T-helper 17 cell (primary cell): ENCODE measurements at places on chromosomes 5 and 9.

DNA sequence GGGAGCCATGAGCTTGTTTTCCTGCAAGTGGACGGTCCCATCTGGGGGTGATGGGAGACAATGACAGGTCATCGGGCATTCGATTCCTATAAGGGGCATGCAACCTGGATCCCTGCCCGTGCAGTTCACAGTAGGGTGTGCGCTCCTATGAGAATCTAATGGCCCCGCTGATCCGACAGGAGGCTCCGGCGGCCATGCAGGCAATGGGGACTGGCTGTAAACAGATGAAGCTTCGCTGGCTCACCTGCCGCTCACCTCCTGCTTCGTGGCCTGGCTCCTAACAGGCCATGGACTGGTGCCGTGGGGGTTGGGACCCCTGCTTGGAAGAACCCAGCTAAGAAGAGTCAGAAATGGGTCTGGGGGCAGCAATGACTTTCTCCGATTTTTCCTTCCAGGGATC, 21.0 kb downstream of the PAEP start:
- H3K36me3 ChIP-seq: no peaks in the 10 kb centered on the region
- H3K4me1 ChIP-seq: no peaks in the 10 kb centered on the region
- DNase-seq: no peak
- H3K27me3 ChIP-seq: peaks cover 16% of the 10 kb centered on the region
- H3K27ac ChIP-seq: no peak overlapping the region
- no peak overlapping the region for H3K4me3 ChIP-seq

GRCh38 chr9:107218829-107219485, 64.1 kb upstream of the RAD23B start:
- H3K36me3 ChIP-seq: peaks cover 3% of the 10 kb centered on the region
- H3K27ac ChIP-seq: no peak overlapping the region
- peaks cover 22% of the 10 kb centered on the region for H3K27me3 ChIP-seq

- peaks cover 2% of the 10 kb centered on the region for H3K36me3 ChIP-seq
- H3K4me3 ChIP-seq: no peak overlapping the region
- no peak overlapping the region for H3K27ac ChIP-seq
- no peaks in the 10 kb centered on the region for H3K27me3 ChIP-seq
- no peak for DNase-seq
Measured at GRCh38 chr5:168420461-168420860, 65.8 kb upstream of the RARS1 start.

DNA sequence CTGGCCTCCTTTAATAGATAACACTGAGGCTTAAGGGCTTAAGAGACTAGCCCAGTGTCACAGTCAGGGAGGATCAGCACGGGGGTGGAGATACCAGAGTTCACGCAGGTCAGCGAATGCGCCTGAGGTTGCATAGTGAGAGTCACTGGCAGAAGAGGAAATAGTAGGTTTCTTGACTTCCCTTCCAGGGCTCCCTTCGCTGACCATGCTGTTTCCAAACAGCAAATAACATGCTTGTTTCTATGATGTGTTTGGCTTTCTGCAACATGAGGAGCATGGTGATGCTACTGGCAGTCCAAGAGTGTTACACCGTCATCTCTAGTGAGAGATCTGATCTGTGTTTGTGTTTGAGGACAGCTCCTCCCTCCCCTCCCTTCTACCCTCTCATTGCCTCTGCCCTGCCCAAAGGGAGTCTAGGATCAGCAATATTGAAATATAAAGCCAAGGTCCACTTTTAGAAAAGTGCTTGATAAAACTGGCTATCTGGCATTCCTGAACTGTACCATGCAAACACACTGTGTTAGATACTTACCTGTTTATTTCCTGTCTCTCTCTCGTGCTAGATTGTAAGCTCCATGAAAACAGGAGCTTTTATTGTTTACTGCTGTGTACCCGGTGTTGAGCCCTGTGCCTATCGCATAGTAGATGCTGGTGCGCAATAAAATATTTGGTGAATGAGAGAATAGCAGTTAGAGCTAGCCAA, 12.3 kb downstream of the TLE4 start:
- no peak for DNase-seq
- peak overlapping the region; percentile 68 for H3K27ac ChIP-seq
- H3K4me3 ChIP-seq: peak overlapping the region; percentile 61
- peaks cover 56% of the 10 kb centered on the region for H3K4me1 ChIP-seq
- no peaks in the 10 kb centered on the region for H3K27me3 ChIP-seq

GRCh38 chr5:139844472-139845145, 49.0 kb downstream of the PSD2 start:
- H3K4me3 ChIP-seq: no peak overlapping the region
- peaks cover 3% of the 10 kb centered on the region for H3K36me3 ChIP-seq

GRCh38 chr5:178431782-178432165, 158.4 kb downstream of the COL23A1 start:
- peaks cover 33% of the 10 kb centered on the region for H3K27me3 ChIP-seq
- H3K27ac ChIP-seq: no peak overlapping the region
- H3K4me3 ChIP-seq: no peak overlapping the region
- no peak for DNase-seq
- no peaks in the 10 kb centered on the region for H3K4me1 ChIP-seq

GRCh38 chr9:108466304-108466703, 389.5 kb downstream of the ACTL7B start:
- H3K27me3 ChIP-seq: no peaks in the 10 kb centered on the region
- no peak for DNase-seq
- H3K36me3 ChIP-seq: no peaks in the 10 kb centered on the region
- no peak overlapping the region for H3K4me3 ChIP-seq
- H3K4me1 ChIP-seq: no peaks in the 10 kb centered on the region
- H3K27ac ChIP-seq: no peak overlapping the region

DNA sequence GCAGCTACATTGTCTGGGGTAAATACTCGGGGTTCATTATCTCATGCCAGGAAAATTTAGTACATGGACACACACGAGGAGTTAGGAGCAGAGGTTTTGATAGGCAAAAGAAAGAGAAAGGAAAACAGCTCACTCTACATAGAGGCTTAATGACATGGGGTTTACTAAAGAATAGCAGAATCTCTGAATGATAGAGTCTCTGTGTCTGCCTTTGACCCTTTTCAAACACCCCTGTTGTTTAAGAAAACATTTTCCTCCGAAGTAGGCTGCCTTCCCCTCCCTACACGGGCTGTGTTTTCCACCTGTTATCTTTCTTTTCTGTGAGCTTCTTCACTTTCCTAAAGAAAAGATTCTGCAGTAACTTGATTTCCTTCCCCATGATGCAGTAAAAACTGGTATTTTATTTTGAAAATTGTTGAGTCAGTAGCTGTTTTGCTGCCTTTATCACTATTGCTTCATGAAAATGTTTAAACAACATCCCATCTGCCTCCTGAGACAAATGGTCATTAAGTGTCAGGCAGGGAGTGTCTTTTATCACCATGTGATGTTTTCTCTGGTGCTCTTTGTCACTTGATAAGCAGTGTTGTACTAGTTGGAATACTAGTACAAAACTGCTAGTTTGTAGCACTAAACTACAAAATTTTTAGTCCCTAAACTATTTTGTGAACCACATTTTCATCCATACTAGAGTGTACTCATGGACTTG, 76.6 kb downstream of the PPIC start:
- no peak overlapping the region for H3K27ac ChIP-seq
- H3K4me3 ChIP-seq: no peak overlapping the region
- no peaks in the 10 kb centered on the region for H3K27me3 ChIP-seq
- H3K36me3 ChIP-seq: peaks cover 2% of the 10 kb centered on the region
- no peak for DNase-seq
- H3K4me1 ChIP-seq: no peaks in the 10 kb centered on the region

DNA sequence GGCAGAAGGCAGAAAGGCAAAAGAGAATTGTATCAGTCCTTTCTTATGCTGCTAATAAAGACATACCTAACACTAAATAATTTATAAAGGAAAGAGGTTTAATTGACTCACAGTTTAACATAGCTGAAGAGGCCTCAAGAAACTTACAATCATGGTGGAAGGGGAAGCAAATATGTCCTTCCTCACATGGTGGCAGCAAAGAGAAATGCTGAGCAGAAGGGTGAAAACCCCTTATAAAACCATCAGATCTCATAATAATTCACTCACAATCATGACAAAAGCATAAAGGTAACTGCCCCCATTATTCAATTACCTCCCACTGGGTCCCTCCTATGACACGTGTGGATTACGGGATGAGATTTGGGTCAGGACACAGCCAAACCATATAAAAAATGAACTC, 312.5 kb upstream of the PTGER4 start:
- DNase-seq: no peak
- peaks cover 9% of the 10 kb centered on the region for H3K4me1 ChIP-seq
- H3K27ac ChIP-seq: peak overlapping the region; percentile 49

- H3K4me1 ChIP-seq: no peaks in the 10 kb centered on the region
- H3K27me3 ChIP-seq: peaks cover 15% of the 10 kb centered on the region
- DNase-seq: no peak
- no peak overlapping the region for H3K4me3 ChIP-seq
Measured at GRCh38 chr5:130198927-130199326, 294.7 kb downstream of the CHSY3 start.

- H3K4me3 ChIP-seq: no peak overlapping the region
- peaks cover 32% of the 10 kb centered on the region for H3K27me3 ChIP-seq
- DNase-seq: no peak
- H3K4me1 ChIP-seq: no peaks in the 10 kb centered on the region
- H3K36me3 ChIP-seq: no peaks in the 10 kb centered on the region
Measured at GRCh38 chr5:154112255-154112654, 73.5 kb downstream of the MFAP3 start.

GRCh38 chr5:90113108-90113507, 296.4 kb downstream of the CETN3 start:
- no peak overlapping the region for H3K4me3 ChIP-seq
- DNase-seq: no peak
- no peaks in the 10 kb centered on the region for H3K36me3 ChIP-seq
- no peaks in the 10 kb centered on the region for H3K27me3 ChIP-seq

- no peaks in the 10 kb centered on the region for H3K4me1 ChIP-seq
- H3K36me3 ChIP-seq: no peaks in the 10 kb centered on the region
- no peak overlapping the region for H3K27ac ChIP-seq
- H3K4me3 ChIP-seq: no peak overlapping the region
- H3K27me3 ChIP-seq: peaks cover 3% of the 10 kb centered on the region
Measured at GRCh38 chr9:80147866-80148265, 576.1 kb downstream of the TLE4 start.

DNA sequence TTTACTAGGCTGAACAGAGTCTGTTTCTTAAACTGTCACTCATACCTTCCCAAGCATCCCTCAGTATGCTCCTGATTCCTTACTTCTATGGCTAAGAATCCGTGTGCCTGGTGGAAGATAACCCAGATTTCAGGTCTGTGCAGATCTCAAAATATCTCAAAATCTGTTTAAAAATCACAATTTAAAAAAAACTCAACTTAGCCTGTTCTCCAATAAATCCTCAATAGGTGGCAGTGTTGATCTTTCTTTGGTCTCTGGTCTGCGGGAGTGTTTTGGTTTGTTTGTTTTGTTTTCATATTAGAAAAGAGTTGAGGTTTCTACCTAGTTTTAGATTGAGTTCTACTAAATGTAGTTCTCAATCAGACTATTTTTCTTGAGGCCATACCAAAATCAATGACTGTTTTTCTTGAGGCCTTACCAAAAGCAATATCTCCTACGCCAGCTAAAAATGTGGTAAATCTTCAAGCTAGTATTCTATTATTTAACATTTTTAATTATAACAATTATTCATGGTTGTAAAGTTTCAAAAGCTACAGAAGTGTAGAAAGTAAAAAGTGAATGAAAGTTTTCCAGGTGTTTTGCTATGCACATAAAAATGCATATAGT, 57.9 kb downstream of the TGFBR1 start:
- H3K36me3 ChIP-seq: no peaks in the 10 kb centered on the region
- H3K4me3 ChIP-seq: no peak overlapping the region
- H3K27me3 ChIP-seq: no peaks in the 10 kb centered on the region
- H3K27ac ChIP-seq: no peak overlapping the region
- no peak for DNase-seq

GRCh38 chr5:149586708-149587318, 5.5 kb downstream of the ARHGEF37 start:
- DNase-seq: no peak
- H3K4me3 ChIP-seq: no peak overlapping the region
- H3K4me1 ChIP-seq: no peaks in the 10 kb centered on the region
- H3K36me3 ChIP-seq: no peaks in the 10 kb centered on the region
- no peak overlapping the region for H3K27ac ChIP-seq

GRCh38 chr5:13731121-13731628, 213.3 kb downstream of the DNAH5 start:
- H3K27ac ChIP-seq: no peak overlapping the region
- DNase-seq: no peak
- no peaks in the 10 kb centered on the region for H3K4me1 ChIP-seq
- H3K27me3 ChIP-seq: no peaks in the 10 kb centered on the region
- H3K36me3 ChIP-seq: no peaks in the 10 kb centered on the region

DNA sequence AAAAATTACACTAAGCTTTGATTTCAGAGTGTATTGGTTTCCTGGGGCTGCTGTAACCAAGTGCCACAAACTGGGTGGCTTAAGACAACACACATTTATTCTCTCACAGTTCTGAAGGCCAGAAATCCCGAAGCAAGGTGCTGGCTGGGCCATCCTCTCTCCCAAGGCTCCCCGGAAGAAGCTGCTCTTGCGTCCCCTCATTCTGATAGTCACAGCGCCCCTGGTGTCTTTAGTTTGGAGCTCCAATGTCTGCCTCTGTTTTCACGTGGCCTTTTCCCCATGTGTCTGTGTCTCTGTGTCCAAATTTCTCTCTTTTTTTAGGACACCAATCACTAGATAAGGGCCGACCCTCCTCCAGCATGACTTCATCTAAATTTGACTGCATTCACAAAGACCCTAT, 56.7 kb downstream of the ROPN1L start:
- no peak overlapping the region for H3K4me3 ChIP-seq
- H3K27ac ChIP-seq: no peak overlapping the region
- H3K4me1 ChIP-seq: no peaks in the 10 kb centered on the region
- no peaks in the 10 kb centered on the region for H3K36me3 ChIP-seq
- H3K27me3 ChIP-seq: peaks cover 8% of the 10 kb centered on the region
- no peak for DNase-seq

DNA sequence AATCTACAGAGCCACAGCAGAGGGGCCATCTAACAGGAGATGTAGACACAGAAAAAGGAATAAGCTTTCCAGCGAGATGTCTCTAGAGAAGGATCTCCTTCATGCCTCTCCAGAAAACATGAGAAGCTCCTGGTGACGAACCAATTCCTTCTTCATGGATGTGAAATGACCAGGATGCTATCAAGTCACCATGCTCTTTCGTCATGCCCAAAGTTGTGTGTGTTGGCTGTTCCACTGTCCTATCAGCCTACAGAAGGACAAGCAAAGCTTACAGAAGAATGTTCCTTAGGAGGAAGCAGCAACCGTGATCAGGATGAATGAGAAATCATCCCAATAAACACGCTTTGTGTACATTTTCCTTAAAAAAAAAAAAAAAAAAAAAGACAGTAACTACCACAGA, 54.4 kb downstream of the ALDH7A1 start:
- H3K27me3 ChIP-seq: peaks cover 11% of the 10 kb centered on the region
- H3K4me1 ChIP-seq: peaks cover 4% of the 10 kb centered on the region
- no peak for DNase-seq
- no peak overlapping the region for H3K4me3 ChIP-seq
- H3K36me3 ChIP-seq: no peaks in the 10 kb centered on the region

DNA sequence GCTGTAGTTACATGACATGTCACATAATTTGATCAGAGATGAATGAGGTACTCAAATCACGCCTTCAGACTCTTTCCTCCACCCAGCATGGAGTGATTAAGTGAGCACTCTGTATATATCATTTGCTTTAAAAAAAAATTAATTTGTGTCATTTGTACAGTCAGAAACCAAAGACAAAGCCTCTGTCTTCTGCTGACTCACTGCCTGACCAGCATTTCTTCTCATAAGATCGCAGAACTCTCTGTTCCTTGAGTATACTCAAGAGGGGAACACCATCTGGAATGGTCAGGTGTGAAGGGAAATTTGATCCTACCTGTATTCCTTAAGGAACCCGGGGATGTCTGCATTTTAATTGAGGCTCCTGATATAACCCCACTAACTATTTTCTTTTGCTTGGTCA, 254.4 kb downstream of the FAM114A2 start:
- no peaks in the 10 kb centered on the region for H3K4me1 ChIP-seq
- DNase-seq: no peak
- H3K36me3 ChIP-seq: no peaks in the 10 kb centered on the region
- H3K4me3 ChIP-seq: no peak overlapping the region
